Stomach (tissue), 19 donors: ENCODE measurements at places on chromosomes 11 and 22. TPM values are rescaled to one million over a fixed set of nuclear protein-coding genes. Genes with fewer than 3 reads are reported as not detected.

The OR9I1 gene
- total RNA-seq, result not detected

The ALDH3B1 gene
- 9.0 TPM for total RNA-seq

The CPT1B gene
- total RNA-seq, result 164 TPM

DNA sequence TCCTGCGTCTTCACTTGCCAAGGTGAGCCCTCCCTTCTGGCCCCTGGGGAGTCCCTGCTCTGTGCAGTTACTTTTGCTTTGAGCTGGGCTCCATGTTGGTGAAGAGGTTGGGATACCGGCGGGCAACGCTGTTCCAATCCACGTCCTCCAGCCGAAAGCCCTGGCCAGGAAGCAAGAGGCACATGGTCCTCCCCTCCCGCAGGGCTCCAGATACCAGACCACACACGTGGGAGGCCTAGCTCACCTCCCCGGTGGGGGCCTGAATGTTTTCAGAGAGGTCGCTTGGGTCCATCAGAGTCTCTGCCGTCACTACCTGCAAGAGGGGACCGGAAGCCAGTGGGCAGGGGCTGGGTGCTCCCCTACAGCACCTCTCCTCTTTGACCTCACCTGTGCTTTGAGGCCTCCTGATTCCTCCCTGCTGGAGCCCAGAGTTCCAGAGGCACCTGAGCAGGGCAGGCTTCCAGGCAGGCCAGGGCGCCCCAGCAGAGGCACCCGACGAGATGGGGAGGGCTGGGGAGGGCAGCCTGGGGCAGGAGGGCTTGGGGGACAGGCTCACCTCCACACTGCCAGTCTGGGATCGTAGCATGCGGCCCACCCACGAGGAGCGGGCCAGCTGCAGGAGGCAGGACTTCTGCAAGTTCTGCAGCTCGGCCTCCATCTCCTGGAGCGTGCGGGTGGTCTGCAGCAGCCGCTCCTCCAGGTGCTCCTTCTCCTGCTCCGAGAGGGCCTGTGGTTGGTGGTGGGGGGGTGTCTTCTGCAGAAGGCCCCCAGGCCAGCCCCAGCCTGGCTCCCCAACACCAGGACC is 3.0 kb downstream of the LMNTD2 start:
- no peaks in the 10 kb centered on the region for H3K27me3 ChIP-seq
- peaks cover 56% of the 10 kb centered on the region for H3K4me1 ChIP-seq

DNA sequence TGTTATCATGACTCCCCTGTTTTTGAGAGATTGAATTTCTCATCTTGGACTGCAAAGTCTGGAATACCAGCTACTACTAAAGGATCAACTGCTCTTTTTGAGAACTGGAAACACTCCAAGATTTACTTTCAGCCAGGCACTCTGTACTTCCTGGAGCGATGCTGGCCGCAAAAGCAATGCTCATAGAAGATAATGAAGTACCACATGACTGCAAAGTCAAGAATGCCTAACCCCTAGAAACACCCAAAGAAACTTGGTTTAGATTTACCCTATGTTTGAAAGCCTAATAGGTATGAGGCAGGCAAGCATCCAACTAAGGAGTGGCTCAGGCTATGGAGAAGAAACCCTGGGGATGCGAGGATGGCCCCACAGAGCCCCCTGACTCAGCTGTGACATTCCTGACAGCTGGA is 47.7 kb upstream of the ARHGAP20 start:
- H3K4me3 ChIP-seq, result no peak overlapping the region
- peak overlapping the region; percentile 12 for H3K27ac ChIP-seq
- DNase-seq, result peak; percentile 74
- peaks cover 22% of the 10 kb centered on the region for H3K4me1 ChIP-seq

DNA sequence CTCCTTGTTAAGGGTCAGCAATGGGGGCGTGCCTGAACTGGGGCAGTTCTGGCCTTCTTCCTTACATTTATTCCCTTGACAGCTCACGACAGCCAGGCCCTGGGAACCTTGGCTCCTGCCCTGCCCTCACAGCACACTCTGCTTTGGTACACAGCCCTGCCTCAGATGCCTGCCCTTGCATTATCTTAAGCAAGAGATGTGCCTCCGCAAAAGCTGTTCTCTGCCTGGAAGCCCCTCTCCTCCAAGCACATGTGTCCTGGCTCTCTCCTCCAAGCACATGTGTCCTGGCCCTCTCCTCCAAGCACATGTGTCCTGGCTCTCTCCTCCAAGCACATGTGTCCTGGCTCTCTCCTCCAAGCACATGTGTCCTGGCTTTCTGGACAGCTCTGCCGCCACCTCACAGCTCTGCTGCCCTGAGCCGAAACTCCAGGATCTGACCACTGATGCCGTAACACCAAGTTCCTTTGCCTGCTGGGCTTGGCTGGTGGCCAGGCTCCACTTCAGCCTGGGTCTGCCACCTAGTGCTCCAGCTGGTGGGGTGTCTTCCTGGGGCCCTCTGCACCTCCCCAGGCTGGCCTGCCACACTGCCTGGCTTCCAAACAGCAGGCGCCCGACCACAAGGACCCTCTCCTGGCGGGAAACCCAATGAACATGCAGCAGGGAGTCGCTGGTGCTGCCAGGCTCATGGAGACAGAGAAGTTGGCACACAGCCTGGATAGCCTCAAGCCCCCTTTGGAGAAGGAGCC is 53.0 kb downstream of the SCUBE1 start:
- H3K36me3 ChIP-seq, result no peaks in the 10 kb centered on the region
- H3K4me3 ChIP-seq, result peak overlapping the region; percentile 17
- H3K27ac ChIP-seq, result peak overlapping the region; percentile 56
- H3K4me1 ChIP-seq, result peaks cover 5% of the 10 kb centered on the region
- DNase-seq, result peak; percentile 57
- H3K27me3 ChIP-seq, result no peaks in the 10 kb centered on the region

GRCh38 chr11:76850130-76850529 is 10.6 kb upstream of the ACER3 start:
- no peak overlapping the region for H3K4me3 ChIP-seq
- no peaks in the 10 kb centered on the region for H3K36me3 ChIP-seq
- DNase-seq, result no peak
- H3K27ac ChIP-seq, result no peak overlapping the region
- H3K4me1 ChIP-seq, result no peaks in the 10 kb centered on the region

DNA sequence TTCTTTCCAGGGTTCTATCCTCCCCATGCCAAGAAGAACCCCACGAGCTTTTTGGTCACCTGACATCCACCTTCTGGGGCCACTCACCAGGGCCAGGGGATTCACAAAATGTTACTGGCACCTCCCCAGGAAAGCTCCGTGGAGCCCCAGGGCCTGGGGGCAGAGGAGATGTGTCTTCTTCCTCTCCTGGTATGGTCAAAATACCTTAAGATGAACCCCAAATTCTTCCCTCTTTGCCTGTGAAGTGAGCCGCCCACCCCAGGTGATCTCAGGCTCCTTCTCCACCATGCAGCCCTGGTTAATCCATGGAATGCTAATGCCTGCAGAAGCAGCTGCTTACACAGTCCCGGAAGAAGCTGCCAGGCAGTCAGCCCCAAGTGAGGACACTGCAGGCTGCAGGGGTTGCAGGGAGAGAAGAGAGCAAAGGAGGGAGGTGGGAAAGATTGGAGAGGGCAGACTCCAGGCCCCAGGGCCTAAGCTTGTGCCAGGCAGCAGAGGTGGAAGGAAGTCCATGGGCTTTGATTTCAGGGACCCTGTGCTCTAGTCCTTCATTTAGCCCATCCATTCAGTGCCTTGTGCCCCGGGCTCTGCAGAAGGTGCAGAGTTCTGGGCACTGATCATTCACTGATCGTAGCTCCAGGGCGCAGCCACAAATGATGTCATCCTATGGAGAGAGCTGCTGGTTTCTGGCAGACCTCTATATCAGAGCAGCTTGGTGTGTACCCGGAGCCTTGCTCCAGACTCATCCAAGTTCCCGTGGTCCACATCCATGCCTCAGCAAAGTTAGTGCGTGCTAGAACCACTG is 127.9 kb upstream of the NECTIN1 start:
- no peaks in the 10 kb centered on the region for H3K4me1 ChIP-seq
- H3K4me3 ChIP-seq, result no peak overlapping the region
- DNase-seq, result no peak
- peaks cover 43% of the 10 kb centered on the region for H3K27me3 ChIP-seq
- no peaks in the 10 kb centered on the region for H3K36me3 ChIP-seq
